CD4-positive, alpha-beta memory T cell (primary cell): ENCODE measurements at places on chromosomes 12 and 14.

- no peak for DNase-seq
These were observed 605.5 kb upstream of the USP15 start for GRCh38 chr12:61654698-61655097.

DNA sequence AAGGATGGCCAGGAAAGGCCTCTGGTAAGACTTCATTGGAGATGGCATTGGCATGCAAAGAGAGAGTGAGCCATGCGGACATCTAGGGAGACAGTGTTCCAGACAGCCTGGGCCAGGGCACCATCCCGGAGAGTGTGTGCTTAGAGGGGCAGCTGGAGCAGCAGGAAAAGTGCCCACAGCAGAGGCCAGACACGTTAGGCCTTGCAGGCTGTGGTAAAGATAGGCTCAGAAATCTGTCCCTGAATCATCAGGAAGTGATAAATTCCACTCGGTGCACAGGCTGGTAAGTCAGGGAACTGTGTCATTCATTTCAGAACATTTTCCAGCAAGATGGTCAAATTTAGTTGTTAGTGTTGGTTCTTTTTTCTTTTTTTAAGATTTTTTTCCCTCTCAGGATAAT lies 8.8 kb downstream of the GALNT16 start:
- no peak for DNase-seq

GRCh38 chr14:77311217-77311616 lies 9.5 kb downstream of the POMT2 start:
- no peak for DNase-seq

DNA sequence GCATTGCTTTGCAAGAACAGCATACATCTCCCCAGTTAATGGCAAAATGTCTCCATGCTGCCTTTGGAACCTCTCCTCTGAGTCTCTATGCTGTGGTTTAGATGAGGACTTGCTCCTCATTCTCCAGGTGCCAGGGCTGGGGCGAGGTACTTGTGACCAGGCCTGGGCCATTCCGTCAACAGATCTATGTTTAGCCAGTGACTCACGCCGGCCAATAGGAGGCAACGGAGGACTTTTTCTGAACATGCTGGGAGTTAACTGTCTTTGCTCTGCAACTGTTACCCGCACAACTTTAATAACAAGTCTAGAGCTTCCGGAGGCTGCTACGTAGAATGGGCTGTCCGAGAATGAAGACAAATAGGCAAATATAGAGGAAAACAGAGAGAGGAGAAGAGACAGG lies 214.2 kb downstream of the GLT1D1 start:
- no peak for DNase-seq

- DNase-seq, result no peak
These were observed 76.8 kb upstream of the PLEKHA5 start for GRCh38 chr12:19052689-19053088.

DNA sequence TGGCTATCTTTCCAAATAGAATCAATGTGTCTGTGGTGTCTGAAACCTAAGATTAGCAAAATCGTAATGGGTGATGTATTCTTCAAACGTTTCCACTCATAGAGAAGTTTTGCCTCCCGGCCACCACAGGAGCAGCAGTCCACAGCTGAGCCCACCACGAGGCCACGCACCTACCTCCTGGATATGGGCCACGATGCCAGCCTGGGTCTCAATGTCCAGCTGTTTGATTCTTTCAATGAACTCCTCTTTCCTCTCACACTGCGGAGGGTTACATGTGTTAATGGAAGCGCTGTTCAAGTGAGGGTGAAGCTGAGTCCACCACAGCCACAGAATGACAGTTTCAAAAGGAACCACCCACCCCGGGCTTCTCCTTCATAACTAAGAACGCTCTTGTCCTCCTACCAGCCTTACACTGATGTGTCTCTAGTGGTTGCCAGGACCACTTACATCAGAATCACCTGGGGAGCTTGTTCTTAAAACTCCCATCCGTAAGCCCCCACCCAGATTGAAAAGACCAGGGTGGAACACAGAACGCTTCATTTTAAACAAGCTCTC lies 75.3 kb downstream of the CCDC88C start:
- DNase-seq, result no peak

- DNase-seq, result no peak
These were observed 126.7 kb upstream of the LGR5 start for GRCh38 chr12:71312768-71313403.

DNA sequence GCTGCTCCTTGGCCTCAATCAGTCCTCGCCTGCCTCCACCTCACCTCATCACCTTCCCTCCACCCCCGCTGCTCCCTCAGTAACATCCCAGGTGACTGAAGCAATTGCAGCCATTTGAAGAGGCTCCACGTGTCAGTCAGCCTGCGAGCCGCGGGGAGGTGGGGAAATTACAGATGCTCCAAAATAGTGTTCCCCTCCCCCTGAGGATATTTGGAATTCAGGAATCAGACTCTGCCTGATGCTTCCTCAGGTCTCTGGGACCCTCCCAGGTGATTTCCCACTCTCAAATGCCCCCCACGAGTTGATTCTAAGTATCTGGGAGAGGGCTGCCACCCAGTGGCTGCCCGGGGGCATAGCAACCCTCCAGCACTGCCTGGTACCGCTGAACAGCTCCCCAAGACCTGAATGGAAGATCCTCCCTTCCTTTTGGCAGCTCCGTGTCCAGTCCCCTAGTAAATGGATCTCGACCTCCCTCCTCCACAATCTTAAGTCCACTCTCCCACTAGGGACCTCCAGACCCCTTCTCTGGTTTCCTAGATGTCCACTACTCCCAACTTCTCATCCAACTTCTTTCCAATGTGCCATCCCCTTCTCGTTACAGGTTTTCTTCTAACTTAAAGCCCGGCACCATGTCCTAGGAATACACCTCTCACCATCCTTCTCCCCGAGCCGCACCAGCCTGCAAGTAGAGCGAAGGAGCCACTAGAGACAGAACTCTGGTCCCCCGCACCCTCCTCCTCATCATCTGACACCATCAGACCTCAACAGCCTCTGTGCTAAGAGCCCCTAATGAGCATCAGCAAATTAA lies 1.4 kb upstream of the ASIC1 start:
- DNase-seq, result peak; percentile 60

DNA sequence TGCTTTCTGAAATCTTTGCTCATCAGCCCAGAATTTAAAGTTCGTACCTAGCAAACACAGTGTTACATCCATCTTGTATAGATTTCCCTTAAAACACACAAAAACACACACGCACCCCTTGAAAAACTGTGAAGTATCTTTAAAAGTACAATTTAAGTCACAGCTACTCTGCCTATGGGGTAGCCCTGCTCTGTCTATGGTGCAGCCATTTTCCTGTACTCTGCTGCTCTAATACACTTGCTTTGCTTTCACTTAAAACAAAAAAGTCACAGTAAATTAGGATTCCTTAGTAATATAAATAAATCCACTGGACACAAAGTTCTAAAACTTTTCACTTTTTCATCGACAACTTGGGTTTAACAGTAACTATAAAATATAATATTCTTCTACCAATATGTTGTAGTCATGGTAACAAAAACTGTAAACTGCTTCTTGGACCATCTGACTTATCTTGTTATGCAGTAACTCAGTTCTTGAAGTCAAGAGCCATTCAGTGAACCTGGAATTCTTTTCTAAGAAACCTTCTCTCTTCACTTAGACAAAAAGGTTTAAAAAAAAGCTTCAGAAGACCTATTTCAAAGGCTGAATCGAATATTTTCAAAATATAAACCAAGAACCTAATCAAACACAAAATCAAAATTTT lies 63.5 kb downstream of the MED13L start:
- no peak for DNase-seq

- DNase-seq, result no peak
These were observed 59.9 kb downstream of the USP15 start for GRCh38 chr12:62320054-62320453.

- no peak for DNase-seq
These were observed 516.9 kb downstream of the SLC16A7 start for GRCh38 chr12:60112763-60113162.

DNA sequence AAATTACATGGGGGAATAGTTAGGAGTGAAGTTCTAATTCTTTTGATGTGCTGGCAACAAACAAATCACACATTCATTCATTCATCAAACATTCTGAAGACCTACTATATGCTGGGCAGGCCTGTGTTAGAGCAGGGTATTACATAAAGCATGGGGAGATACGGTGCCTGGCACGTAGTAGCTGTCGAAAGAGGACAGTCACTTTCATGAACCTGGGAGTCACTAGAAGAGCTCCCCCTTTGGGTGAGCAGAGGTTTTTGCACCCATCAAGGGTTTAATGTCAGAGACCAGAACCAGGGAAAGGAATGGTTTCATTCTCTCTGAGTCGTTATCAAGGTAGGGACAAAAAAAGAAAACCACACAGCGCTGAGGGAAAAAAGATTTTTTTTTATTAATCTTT lies 10.0 kb downstream of the LHX5 start:
- DNase-seq, result no peak

DNA sequence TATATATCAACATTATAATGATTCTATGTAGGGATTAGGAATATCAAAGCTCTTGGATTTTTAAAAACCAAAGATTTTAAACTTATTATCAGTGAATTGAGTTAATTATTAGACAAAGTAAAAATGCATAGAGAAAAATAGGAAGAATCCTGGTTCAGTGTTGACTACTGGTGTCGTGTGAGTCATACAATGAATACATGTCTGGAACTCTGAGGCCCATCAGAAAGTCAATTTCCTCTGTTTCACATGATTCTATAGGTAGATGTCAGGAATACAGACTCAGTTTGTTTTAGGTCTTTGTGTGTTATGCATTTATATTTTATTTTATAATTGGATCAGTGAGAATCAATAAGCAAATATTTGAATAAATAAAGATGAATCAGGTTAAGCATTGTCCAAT lies 84.5 kb upstream of the RTL1 start:
- DNase-seq, result no peak

DNA sequence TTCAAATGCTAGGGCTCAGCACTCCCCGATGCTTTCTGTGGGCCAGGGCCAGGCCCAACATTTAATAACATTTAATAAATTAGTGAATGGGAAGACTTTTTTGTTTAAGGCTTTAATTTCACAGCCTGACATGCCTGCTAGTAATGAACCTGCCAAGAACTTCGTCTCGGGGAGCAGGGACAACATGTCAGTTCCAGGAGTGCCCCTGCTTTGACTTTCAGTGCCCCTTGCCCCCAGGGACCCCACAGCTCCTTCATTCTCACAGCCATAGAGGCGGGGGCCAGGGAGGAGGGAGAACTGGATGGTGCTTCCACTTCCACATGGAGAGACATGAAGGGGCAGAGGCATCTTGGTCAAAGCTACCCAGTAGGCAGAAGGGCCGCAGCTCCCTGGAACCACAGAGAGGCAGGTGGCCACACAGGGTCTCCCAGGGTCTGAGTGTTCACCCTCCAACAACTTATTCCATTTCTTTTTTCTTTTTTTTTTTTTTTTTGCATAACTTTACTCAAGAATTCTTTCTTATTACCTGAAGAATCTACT lies 66.0 kb upstream of the DDX11 start:
- DNase-seq, result no peak

- DNase-seq, result no peak
These were observed 156.3 kb upstream of the PDE3A start for GRCh38 chr12:20211981-20212421.

DNA sequence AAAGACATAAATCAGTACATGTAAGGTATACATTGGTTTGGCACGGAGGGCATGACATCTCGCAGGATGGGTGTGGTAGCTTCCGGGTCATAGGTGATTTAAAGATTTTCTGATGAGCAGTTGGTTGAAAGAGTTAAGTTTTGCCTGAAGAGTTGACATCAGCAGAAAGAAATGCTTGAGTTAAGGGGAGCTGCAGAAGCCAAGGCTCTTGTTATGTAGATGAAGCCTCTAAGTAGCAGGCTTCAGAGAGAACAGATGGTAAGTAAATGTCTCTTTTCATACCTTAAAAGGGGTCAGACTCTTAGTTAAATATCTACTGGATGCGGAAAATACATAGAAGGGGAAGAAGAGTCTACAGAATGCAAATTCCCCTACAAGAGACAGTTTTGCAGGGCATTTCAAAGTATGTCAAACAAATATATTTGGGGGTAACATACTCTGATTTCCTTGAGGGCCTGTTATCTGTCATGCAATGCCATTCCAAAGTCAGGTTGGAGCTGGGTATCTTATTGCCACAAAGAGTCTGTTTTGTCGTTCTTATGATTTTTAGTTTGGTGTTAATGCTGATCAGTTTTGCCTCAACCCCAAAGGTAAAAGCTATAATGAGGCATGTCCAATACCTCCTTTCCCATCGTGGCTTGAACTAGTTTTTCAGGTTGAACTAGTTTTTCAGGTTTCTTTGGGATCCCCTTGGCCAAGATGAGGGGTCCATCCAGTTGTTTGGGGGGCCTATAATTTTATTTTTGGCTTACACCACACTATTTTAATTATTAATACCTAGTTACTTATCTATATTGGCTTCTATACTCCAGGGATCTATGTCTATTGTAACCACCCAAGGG lies 67.0 kb downstream of the PTHLH start:
- no peak for DNase-seq

- DNase-seq, result no peak
These were observed 153.1 kb downstream of the TTC7B start for GRCh38 chr14:90663140-90663539.
